ENCODE measurements at places on chromosomes 16 and 17.
A peak's percentile ranks its signal among the peaks of the same experiment; 100 is the strongest.

- DNase-seq: no peak
Measured at GRCh38 chr16:28187595-28188004, 24.2 kb downstream of the XPO6 start.

DNA sequence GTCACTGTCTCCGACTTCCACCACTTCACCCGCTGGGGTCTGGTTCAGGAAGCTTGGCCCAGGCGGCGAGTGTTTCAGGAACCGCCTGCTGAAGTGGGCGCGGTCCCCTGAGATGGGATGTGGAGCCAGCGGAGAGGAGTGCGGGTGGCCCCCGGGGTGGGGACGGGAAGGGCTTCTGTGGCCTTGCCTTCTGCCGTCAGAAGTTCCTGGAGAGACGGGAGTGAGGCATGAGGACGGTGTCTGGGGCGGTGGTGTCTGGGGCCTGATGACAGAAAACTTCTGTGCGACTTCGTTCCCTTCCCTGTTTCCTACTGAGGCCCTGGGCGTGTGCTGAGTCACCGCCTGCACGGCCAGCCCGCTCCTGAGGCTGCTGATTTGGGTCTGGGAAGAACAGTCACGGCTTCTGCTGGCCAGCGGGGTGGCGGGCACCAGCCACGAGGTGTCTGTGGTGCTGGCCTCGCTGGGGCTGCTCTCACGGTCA is 12.3 kb upstream of the NLRC3 start:
- no peak for DNase-seq

- no peak for DNase-seq
Measured at GRCh38 chr17:28446716-28447395, 26.6 kb upstream of the SLC13A2 start.

DNA sequence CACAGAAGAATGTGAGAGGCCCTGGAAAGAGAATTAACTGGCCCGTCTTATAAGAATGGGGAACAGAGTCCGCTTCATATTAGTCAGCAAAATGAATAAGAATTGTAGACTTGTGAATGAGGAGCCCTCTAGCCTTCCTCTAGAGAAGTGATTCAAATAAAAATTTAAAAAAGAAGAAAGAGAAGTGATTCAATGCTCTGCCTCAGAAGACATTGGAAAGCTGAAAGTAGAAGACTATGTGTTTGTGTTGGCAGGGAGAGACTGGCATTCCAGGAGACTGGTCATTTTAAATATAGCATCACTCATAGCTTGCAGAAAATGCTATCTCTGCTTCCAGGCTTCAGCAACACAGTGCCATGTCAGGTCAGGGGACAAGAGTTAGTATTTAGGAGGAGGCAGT is 190.6 kb upstream of the HS3ST3A1 start:
- no peak for DNase-seq

GRCh38 chr16:89089120-89089519 is 4.5 kb upstream of the ACSF3 start:
- DNase-seq: no peak

DNA sequence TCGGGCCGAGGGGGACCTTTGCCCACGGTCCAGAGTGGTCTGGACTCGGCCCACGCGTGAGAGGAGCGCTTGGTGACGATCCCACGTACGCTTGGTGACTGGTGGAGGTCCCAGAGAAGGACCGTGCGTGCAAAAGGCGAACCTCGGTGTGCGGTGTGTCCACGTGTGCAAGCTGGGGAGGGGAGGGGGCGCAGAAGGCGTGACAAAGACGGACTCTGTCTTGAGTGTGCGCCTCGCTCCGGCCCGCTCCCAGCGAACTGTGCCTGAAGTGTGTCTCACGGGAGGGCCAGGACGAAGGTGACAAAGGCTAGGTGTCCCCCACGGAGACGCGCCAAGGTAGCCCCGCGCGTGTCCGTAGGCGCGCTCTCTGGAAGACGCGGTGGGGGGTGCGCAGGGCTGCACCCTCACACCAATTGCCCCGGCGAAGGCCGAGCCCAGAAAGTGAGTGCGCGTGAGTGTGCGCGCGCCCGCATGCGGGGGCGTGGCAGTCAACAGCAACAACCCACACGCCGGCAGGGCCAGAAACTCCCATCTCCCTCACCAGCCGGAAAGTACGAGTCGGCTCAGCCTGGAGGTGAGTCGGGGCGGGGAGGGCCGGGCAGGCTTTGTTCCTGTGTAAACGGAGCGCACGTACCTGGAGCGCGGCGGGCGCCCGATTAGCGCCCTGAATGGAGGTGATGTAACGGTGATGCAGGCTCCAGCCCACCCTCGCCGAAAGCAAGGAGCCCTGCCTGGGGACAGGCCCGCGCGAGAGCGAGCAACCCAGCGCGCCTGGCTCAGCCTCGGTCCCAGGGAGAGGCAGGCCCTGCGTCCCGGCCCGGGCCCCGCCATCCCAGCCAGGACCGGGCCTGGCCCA is at the start of gene GPRC5C:
Gene GPRC5C (plus strand): TSS at position 521 of the 856 bp plus-strand sequence. CDS start 7,689 bp downstream, outside the sequence.
- peak; percentile 61 for DNase-seq

- no peak for DNase-seq
Measured at GRCh38 chr17:39144416-39144840, 7.0 kb downstream of the PLXDC1 start.

DNA sequence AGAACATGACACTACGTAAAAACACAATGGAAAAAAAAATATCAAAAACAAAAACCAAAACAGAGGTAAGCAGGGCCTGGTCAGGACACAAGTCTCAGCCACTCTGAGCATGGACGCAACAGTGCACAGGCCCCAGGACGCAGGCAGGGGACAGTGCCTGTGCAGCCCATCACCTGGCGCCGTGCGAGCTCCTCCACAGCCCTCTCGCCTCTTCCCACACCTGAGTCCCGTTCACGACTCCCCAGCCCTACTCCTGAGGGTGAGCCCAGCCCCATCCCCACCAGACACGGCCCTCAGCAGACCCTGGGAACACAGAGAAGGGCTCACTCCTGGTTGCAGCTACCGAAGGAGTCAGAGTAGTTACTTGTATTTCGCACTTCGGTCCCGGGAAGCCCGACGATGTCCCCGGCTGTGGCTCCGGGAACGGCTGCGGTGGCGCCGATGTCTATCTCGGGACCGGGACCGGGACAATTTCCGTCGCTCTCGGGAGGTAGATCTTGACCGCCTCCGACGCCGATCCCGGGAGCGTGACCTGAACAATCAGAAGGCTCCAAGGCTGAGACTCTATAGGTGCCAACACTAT is 9.4 kb downstream of the HBQ1 start:
- no peak for DNase-seq

- no peak for DNase-seq
Measured at GRCh38 chr17:67801626-67802175, 23.6 kb upstream of the BPTF start.

- no peak for DNase-seq
Measured at GRCh38 chr16:89619840-89620239, 6.4 kb downstream of the DPEP1 start.

- no peak for DNase-seq
Measured at GRCh38 chr16:67563708-67564468, 1.6 kb downstream of the CTCF start.

GRCh38 chr16:49745311-49745747 is 110.6 kb downstream of the ZNF423 start:
- DNase-seq: no peak

DNA sequence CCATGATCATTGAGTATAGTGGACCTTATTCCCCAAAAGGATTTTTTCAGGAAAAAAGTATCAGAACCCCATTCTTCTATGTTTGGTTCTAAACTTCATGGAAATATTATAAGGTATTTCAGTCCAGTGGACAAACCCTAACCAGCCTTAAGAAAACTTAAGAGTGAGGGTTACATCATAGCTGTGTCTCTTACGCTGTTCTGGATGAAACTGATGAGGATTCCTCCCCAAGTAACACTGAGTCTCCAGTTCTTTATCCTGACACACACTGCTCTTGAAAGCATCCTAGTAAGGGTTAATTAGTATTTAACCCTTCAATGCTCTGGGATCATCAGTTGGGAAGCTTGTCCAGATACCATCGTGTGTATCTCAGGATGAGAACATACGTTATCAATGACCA is 5.0 kb downstream of the LYRM1 start:
- DNase-seq: no peak

DNA sequence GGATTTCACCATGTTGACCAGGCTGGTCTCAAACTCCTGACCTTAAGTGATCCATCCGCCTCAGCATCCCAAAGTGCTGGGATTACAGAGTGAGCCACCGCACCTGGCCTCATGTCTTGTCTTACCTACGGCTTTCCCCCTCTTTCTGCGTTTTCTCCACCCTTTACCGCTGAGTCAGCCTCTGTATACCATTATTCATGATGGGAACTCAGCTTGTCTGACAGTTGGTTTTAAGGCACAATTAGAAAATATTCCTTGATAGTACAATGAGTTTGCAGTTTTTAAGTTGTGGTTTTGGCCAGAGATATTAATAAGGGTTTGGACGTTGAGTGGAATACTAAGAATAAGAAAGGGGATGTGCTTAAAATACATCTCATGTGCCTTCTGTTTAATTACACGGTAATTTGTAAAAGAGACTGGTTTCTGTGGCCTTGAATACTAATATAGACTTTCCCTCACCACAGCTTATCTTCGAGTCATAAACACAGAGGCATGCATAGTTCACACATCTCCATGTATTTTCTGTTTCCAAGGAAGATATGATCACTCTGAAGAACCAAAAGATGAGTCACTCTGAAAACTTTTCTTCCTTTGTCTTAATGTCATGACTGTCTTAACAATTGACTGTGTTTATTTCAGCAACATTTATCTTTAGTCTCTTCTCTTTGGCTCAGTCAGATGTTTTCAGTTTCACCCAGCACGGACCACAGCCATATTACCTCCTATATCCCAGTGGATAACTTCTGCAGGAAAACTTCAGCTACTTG is 54.4 kb downstream of the PITPNC1 start:
- DNase-seq: no peak

- no peak for DNase-seq
Measured at GRCh38 chr17:54860617-54861470, 39.8 kb upstream of the TOM1L1 start.

DNA sequence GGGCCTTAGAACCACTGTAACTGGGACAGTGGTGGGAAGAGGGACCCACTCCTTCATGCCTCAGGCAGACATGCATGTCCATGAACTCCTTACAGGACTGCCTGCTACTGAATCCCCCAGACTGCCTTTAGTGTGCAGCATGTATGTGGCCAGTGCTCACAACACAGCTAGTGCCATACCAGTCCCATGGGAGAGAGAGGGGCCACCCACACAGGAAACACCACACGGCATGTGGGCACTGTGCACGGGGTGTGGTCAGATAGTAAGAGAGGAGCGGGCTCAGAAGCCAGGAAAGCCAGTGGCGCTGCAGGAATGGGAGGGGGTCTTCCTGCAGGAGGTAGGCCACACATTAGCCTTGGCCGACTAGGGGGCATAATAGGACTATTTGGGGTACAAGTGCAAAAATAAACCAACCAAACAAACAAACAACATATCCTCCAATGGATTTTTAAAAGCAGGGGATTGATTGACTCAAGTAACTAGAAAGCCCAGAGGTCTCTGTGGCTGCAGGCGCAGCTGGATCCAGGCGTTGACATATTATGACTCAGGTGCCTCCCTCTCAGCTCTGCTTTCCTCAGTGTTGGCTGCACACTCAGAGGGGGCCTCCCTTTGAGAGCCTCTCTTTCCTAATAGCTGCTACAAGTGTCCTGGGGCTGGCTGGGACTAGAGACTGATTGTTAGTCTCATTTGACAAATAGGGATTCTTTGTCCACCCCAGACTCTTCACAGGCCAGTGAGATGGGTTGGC is 104.4 kb downstream of the AMFR start:
- DNase-seq: no peak

DNA sequence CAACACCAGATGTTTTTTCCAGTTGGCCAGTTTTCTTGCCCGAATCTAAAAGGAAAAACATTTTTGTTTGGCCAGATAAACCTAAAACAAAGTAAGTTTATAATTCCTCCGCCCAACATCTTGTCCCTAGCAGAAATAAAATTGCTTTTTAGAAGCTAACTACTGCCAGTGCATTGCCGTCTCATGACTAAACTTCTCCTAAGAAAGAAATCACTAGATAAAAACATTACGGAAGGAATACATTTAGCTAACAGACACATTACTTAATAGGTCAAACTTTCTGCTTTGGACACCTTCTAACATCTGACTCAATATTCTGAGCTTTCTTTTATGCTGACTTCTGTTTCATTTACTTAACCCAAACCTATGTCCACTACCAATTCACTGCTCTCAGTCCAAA is 36.2 kb downstream of the FBXL20 start:
- no peak for DNase-seq

GRCh38 chr16:75378616-75379015 is 54.7 kb downstream of the CFDP1 start:
- no peak for DNase-seq

DNA sequence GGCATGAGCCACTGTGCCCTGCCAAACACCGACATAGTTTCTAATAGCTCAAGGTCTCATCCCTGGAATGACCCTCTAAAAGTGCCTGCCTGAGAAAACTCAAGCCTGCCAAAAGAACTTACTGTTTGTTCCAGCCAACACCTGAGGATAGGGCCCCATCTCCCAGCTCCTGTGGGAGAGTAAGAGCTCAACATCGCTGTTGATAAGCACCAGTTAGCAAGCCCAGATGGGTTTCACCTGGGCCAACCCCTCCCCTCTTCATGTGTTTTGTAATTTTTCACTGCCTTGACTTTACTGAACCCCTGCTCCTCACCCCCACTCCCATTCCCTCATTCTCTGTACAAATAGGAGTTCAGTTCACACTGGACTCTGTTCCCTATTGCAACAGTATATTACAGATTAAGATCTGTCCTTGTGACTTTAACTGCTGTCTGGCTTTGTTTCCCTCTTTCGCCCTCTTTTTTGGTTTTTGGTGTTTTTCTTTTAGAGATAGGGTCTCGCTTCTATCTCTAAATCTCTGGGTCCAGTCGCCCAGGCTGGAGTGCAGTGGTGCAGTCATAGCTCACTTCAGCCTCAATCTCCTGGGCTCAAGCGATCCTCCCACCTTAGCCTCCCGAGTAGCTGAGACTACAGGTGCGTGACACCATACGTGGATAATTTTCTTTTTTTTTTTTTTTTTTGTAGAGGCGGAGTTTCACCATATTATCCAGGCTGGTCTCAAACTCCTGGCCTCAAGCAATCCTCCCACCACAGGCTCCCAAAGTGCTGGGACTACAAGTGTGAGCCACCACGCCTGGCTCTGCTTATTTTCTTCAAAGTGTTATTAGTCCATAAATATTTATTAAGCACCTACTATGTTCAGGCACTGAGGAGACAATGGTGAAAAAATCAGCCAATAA is 12.3 kb downstream of the NUPR1 start:
- DNase-seq: no peak

- peak; percentile 49 for DNase-seq
Measured at GRCh38 chr16:87956365-87957231, 5.4 kb downstream of the BANP start.

GRCh38 chr16:12661656-12662172 is 142.0 kb downstream of the CPPED1 start:
- DNase-seq: no peak

DNA sequence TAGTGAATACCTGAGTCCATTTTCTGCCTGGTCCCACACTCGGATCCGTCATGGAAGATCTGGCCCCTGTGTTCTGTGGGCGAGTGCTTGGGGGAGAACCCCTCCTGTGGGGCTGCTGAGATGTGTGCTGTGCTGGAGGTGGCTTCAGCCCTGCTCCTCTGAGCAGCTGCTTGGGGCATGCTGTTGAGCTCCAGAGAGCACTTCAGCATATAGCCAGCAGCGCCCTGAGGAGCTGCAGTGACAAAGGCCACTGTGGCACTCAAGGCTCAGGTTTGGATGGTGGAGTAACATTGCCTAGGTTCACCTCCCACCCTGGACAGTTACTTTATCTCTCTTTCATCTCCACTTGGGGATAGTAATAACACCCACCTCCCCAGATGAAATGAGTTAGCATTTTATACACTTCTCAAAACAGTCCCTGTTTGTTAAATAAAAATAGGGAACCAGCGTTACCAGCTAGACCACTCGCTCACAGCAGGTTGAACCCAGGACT is 75.3 kb downstream of the KSR1 start:
- no peak for DNase-seq

GRCh38 chr17:66625311-66625767 is 209.6 kb upstream of the CACNG5 start:
- DNase-seq: no peak
